Esophagus mucosa (tissue), 1 donor: ENCODE measurements at places on chromosomes 11 and 22.
A peak's percentile ranks its signal among the peaks of the same experiment; 100 is the strongest.

- ATAC-seq = no peak
Measured at GRCh38 chr11:128451652-128452470, 135.5 kb downstream of the ETS1 start.

- ATAC-seq = no peak
Measured at GRCh38 chr22:46969961-46970360, 207.5 kb downstream of the TBC1D22A start.

DNA sequence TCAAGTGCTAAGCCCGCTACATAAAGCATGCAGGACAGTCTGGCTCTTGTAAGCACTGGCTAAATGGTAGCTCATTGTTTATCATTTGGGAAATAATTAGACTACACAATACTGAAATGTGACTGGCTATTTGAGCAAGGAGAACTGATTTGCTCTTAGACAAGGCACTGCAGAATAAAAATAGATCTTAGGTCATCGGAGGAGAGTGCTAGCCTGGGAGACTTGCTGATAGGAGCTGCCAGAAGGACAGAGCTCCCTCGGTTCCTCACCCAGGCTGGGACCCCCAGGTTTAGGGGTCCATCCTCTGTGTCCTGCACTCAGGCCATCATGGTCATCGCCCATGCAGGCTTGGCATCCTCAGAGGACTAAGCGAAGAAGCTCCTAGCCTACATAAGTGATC, 184.4 kb upstream of the NCAM1 start:
- no peak for ATAC-seq

- ATAC-seq = peak; percentile 87
Measured at GRCh38 chr11:118820412-118821357, 29.7 kb upstream of the DDX6 start.

GRCh38 chr22:31838917-31839316, 85.1 kb downstream of the DEPDC5 start:
- peak; percentile 69 for ATAC-seq

GRCh38 chr11:23859087-23859486, 637.8 kb upstream of the LUZP2 start:
- ATAC-seq = no peak

GRCh38 chr11:105152560-105152959, 13.0 kb upstream of the CARD18 start:
- no peak for ATAC-seq

DNA sequence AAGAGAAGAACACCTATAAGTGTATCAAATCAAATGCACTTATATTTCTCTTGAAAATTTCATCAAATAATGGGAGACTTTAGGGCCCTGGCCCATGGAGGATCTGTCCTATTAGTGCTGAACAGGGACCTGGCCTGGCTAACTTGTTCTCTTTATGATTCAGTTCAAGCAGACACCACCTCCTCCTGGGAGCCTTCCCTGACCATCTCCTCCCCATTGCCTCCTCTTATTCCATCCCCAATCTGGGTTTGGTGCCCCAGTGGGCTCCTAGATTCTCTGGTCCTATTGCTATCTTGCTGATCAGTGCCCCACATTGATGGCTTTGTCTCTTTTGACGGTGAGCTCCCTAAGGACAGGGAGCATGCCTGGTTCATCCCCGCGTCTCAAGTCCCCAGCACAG, 60.1 kb downstream of the MICAL2 start:
- ATAC-seq = no peak

GRCh38 chr11:44817207-44817949, 90.6 kb downstream of the TSPAN18 start:
- ATAC-seq = peak; percentile 12

- peak; percentile 70 for ATAC-seq
Measured at GRCh38 chr11:63951779-63952536, 13.2 kb downstream of the NAA40 start.

DNA sequence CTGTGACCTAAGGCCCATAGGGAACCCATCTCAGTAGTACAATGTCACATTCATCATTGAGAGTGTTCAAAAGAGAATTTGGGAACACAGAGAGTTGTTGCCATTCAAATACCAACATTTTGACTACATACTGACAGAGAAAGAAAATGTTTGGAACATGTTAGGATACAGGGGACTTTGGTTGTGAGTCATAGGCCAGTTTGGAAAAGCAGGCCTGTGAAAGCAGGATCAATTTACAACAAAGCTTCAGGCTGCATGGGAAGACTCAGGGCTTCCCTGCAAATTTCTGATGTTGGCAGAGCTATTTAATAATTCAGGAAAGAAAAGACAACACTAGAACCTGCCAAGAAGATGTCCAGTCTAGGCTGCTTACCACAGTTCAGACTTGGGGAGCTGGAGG, 374 bp downstream of the NLRP10 start:
- ATAC-seq = no peak

- peak; percentile 44 for ATAC-seq
Measured at GRCh38 chr22:44620129-44620840, 81.7 kb upstream of the PRR5 start.

GRCh38 chr11:67098799-67099429, 20.1 kb upstream of the KDM2A start:
- ATAC-seq = no peak

- ATAC-seq = no peak
Measured at GRCh38 chr11:44878711-44879110, 72.0 kb downstream of the TP53I11 start.

- ATAC-seq = no peak
Measured at GRCh38 chr11:723120-723883, 17.3 kb downstream of the EPS8L2 start.

- no peak for ATAC-seq
Measured at GRCh38 chr11:133180201-133180600, 352.1 kb downstream of the OPCML start.

DNA sequence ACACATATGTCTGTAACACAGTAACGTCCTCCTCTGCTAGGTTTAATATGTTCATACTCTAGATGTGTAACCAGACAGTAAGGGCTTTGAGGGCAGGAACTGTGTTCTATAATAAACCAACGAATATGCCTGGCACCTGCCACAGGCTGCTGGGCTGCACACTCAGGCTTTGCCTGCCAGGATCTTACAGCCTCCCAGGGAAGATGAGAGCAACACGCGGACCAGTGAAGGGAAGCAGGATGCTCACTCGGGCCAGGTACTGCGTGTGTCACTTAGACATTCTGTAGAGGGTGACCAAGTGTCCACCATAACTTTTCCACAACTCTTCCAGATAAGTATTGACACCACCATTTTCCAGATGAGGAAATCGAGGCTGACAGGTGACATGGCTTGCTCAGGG, 21.7 kb upstream of the BAIAP2L2 start:
- no peak for ATAC-seq

- no peak for ATAC-seq
Measured at GRCh38 chr11:15179167-15179566, 64.4 kb downstream of the INSC start.

GRCh38 chr11:14414470-14415461, 55.8 kb upstream of the RRAS2 start:
- ATAC-seq = no peak

DNA sequence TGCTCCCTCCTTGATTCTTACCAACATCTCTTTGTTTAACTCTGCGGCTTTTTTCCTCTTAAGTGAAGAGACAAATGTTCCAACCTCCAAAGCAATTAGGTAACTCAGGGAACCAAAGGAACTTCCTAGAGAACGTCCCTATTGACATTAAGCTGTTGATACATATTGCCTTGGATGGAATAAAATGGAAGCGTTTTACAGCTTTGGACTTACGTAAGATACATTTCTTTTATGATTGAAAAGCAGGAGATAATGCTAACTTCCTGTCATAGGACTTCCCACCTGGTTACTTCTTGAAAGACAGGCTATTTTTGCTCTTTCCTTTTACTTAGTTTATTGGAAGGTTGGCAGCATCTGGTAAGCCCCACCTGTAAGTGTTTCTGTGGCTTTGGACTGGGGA, 245.7 kb upstream of the CTSC start:
- no peak for ATAC-seq

GRCh38 chr11:11973361-11973800, 35.0 kb downstream of the DKK3 start:
- ATAC-seq = no peak

GRCh38 chr22:50529416-50529896, 356 bp downstream of the TYMP start:
- no peak for ATAC-seq

- ATAC-seq = peak; percentile 62
Measured at GRCh38 chr22:24284747-24285203, 14.1 kb downstream of the SPECC1L start.

GRCh38 chr11:21810650-21811049, 382.2 kb upstream of the ANO5 start:
- ATAC-seq = no peak

DNA sequence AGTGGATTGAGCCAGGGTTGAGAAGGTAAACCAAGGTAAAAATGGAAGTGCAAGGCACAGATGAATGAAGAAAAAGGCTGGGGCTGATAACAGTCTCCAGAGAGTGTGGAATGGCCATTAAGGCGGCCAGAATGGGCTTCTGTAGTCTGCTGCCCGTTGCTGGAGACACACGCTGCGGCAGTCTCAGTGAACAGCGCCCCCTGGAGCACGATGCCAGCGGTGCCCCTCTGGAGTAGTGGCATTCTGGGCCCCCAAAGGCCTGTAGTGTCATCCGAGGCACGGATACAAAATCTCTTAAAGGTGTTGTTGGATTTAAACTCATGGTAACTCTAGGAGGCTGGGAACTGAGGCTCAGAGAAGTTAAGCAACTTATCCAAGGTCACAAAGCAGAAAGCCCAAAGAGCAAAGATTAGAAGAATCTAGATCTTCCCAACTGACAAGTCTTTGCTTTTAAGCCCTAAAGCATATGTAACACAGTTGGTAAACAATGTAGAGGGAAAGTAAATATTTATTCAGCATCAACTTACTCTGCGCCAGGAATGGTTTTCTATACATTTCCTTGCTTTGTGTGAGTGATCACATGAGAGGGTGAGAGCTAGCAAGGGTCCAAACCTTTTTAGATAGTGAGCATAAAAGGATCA, 18.2 kb downstream of the KCNJ1 start:
- no peak for ATAC-seq

DNA sequence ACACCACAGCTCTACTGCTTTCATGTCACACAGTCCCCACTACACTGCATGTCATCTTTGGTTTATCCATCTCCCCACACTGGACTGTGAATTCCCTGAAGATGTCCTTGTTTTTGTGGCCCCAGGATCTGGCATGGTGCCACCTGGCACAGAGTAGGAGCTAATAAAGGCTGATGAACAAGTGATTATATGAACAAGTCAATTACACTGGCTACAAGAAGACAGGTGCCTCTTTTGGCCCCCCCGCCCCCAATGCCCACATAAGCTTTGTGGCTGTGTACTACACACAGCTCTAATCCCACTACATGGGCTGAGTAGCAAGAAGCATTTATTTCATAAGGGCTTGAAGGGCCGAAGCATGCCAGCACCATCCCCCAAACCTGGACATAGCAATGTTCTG, 24.7 kb downstream of the PLEKHA7 start:
- ATAC-seq = no peak

DNA sequence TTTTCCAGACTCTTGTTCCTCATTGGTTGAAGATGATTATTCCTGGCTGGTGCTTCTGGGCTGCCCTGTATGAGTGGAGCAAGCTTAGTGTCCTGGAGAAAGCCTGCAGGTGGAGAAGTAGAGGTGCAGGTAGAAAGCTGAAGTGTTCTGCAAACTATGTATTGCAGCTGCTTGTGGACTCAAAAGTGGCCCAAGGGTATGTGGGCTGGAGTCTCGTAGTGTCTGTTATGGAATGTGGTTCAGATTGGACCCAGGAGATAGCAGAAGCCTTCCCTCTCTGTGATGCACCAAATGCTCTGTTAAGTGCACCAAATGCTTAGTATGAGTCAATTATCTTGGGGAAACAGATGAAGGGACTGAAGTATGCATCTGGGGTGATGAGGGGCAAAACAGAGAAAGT, 122.8 kb upstream of the CCDC90B start:
- no peak for ATAC-seq

DNA sequence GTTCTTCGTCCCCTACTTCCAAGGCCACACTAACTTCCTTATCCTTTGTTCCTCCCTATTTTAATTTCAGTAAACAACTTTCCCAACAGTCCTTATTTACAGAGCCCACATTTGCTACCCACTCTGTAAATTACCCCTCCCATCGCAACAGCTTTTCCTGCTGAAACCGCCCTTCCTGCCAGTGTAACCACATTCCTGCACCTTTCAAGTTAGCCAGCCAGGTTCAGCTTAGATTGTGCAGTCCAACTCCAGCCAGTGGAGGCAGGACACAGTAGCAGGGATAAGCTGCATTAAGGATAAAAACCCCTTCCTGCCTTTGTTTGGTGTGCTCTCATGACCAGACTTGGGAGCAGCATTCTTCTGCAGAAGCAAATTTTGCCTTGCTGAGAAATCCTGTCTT, 768.3 kb upstream of the ARHGAP42 start:
- no peak for ATAC-seq

GRCh38 chr11:63564056-63564774, 1.0 kb upstream of the PLAAT2 start:
- no peak for ATAC-seq

GRCh38 chr11:15011776-15012345, 39.7 kb upstream of the CALCA start:
- no peak for ATAC-seq

GRCh38 chr22:31627223-31627731, 34.7 kb downstream of the PISD start:
- no peak for ATAC-seq

- ATAC-seq = no peak
Measured at GRCh38 chr11:70078095-70078780, at the start of gene ANO1. Gene ANO1, plus strand, starts transcription at chr11:70078317. Its CDS starts 290 bp downstream, at chr11:70078607.

DNA sequence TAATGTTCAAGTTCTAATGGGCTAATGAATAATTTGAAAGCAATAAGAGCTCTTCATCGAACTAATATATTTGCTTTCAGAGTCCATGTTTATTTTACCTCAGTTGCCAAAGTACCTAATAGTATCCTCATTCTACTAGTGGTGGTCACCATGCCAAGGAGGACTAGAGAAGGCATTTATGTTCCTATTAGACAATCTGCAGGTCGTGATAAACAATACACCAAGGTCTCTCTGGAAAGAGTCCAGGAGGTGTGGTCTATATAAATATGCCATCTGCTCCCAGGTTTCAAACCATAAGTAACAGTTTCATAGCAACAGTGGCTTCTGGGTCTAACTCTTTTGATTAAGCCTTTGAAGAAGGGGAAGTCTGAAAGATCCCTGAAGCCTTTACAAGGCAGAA, 42.9 kb downstream of the ARFGAP3 start:
- no peak for ATAC-seq

- ATAC-seq = no peak
Measured at GRCh38 chr11:109096266-109096665, 325.7 kb upstream of the C11orf87 start.

- no peak for ATAC-seq
Measured at GRCh38 chr11:64342869-64343745, 3.1 kb downstream of the CCDC88B start.
